ENCODE measurements at places on chromosomes 6 and 20. TPM values are rescaled to one million over a fixed set of nuclear protein-coding genes. Genes with fewer than 3 reads are reported as not detected.

Gene BPIFB1
- not detected for total RNA-seq

Gene IL17F
- total RNA-seq = 0.35 TPM

Gene GSTA2
- total RNA-seq = not detected

Gene ZNF311
- 0.10 TPM for total RNA-seq

Gene SYTL3
- 28.9 TPM for total RNA-seq

Gene DNMT3B
- 0.34 TPM for total RNA-seq

Gene AHCY
- total RNA-seq = 15.9 TPM

Gene PHF3
- total RNA-seq = 88.3 TPM
